ENCODE measurements at places on chromosomes 1 and 21.

DNA sequence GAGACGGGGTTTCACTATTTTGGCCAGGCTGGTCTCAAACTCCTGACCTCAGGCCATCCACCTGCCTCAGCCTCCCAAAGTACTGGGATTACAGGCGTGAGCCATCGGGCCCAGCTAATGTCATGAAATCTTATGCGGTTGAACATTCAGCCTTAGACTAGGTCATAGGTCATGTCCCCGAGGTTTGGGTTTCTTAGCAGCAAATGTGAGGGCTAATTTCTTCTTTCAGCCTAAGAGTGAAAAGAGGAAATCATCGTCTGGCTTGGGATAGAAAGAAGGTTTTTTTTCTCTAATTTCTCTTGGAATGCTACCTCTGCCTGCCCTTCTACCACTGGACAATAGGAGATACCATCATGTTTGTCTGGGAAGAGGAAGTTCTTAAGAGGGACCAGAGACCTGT is 18.0 kb upstream of the PIK3CD start:
- no peak for DNase-seq

DNA sequence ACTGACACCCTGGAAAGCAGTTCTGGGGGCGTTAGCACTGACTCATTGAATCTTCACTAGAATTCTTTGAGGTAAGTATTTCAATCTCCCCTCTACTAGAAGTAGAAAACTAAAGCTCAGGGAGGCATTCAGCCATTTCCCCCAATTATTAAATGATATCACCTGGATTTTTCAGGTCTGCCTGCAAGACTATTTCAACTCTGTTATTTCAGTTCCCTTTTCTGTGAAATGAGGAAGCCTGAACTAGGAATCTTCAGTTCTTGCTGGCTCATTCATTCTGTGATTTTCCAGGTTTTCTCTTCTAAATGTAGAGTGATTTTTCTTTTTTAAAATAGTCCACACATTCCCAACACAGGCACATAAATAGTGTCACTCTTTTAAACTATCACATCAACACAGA is 337.0 kb upstream of the NR5A2 start:
- DNase-seq = no peak

DNA sequence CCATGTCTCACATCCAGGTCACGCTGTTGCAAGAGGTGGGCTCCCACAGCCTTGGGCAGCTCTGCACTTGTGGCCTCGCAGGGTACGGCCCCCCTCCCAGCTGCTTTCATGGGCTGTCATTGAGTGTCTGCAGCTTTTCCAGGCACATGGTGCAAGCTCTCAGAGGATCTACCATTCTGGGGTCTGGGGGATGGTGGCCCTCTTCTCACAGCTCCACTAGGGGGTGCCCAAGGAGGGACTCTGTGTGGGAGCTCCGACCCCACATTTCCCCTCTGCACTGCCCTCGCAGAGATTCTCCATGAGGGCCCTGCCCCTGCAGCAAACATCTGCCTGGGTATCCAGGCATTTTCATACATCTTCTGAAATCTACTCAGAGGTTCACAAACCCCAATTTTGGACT is 219.4 kb downstream of the LRRC7 start:
- DNase-seq = no peak

- no peak for DNase-seq
These were observed 85.7 kb downstream of the NID1 start for GRCh38 chr1:235979176-235979575.

- no peak for DNase-seq
These were observed 137.0 kb upstream of the AJAP1 start for GRCh38 chr1:4517186-4517954.

GRCh38 chr1:245942856-245943255 is 564.2 kb downstream of the SMYD3 start:
- DNase-seq = no peak

GRCh38 chr1:247216261-247216660 is 39.6 kb upstream of the VN1R5 start:
- no peak for DNase-seq

Data from stimulated activated CD4-positive, alpha-beta T cell treated with anti-CD3 and anti-CD28 coated beads, Interleukin-12 subunit alpha, Interleukin-12 subunit beta, amount 100 ng/mL, for 24 hours (primary cell).